ENCODE measurements at places on chromosomes 7 and 10. TPM values are rescaled to one million over a fixed set of nuclear protein-coding genes. Genes with fewer than 3 reads are reported as not detected.

ALOX5 gene
- not detected for total RNA-seq

TBX20 gene
- total RNA-seq: not detected

HKDC1 gene
- total RNA-seq: 2.1 TPM

MRLN gene
- total RNA-seq: not detected

OR2A42 gene
- total RNA-seq: not detected

GRCh38 chr10:18162021-18162627, 21.9 kb downstream of the CACNB2 start:
- no peak for DNase-seq

DNA sequence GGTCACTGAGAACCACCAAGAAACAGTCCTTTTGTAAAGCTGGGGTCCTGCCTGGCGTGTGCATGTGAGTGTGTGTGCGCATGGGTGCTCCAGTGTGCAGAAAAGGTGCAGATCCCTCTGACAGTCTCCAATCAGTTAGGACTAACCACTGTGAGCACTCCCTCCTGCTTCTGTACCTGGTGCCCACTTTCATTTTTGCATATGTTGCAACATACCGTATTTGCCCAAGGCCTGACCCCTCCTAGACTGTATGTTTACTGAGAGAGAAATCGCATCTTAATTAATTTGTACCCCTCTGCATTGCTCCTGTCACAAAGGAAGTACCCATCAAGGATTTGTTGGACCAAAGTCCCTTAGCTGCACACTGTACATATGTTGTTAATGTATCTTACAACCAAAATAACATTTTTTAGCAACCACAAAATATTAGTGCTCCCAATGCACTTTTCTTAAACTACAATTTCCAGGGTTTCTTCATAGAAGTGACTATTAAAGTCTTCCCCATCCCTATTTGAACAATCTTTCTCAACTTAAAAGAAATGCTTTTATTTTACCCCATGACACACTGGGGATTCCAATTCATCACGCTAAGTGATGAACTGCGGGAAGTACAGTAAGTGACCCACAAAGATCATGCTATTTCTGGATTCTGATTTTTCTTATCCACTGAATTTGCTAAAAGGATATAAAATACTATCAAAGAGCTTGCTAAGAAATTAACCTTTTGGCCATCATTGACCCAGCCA, 16.6 kb downstream of the PAXIP1 start:
- no peak for DNase-seq

DNA sequence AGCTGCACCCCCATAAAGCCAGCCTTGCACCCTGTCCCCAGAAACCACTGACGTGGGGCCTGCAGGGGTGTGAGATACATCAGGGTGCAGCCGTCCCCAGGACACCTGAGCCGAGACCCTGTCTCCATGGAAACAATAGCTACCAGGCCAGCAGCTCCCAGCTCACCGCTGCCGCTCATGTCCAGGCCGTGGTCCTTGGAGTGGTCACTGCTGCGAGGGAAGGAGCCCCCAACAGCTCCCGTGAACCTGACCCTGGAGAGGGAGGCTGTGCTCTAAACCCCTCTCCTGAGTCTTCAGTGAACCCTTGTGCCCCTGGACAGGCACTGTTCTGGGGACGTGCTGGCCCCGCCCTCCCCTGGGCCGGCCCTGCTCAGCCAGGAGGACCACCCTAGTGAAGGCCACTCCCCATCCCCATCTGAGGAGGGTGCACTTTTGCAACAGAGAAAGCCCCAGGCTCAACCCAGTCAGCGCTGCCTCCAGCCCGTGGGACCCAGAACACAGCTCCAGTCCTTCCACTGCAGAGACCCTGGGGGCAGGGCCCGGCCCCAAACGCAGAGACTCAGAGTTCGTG, 19.6 kb upstream of the INPP5A start:
- DNase-seq: no peak

DNA sequence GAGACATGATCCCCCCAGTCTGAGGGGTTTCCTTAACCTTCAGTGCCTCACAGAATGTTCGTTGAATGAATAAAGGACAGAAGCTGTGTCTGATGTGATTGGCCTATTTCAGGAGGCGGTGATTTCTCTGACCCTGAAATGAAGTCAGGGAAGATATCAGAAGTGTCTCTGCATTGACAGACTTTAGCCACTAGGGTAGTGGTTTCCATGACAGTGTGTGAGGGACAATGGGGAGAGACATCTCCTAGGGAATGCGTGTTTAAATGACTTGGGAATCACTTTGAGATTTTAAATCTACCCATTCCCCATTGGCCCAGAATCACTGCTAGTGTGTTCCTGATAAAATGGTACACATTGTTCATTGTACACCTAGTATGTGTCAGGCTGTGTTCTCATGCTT, 132.0 kb downstream of the CFAP58 start:
- DNase-seq: no peak

GRCh38 chr7:88681682-88682081, 77.8 kb upstream of the ZNF804B start:
- no peak for DNase-seq

- no peak for DNase-seq
Observed at GRCh38 chr10:109624939-109625338, 298.4 kb downstream of the XPNPEP1 start.

DNA sequence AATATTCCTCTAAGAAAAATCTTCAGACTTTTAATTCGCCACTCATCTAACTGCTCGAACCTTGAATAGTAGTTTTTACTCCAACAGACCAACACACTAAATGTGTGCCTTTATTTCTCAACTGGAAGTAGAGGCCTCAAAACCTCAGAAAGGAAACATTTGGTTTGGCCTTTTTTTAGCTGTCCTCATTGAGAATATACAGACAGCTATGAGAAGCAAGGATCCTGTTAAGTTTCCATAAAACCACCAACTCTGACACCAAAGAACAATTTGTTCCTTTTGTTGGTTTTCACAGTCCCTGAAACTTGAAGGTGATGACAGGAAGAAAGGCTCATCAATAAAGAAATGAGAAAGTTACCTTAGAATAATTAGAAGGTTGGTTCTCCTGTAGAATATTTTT, 199.2 kb upstream of the MEOX2 start:
- no peak for DNase-seq

DNA sequence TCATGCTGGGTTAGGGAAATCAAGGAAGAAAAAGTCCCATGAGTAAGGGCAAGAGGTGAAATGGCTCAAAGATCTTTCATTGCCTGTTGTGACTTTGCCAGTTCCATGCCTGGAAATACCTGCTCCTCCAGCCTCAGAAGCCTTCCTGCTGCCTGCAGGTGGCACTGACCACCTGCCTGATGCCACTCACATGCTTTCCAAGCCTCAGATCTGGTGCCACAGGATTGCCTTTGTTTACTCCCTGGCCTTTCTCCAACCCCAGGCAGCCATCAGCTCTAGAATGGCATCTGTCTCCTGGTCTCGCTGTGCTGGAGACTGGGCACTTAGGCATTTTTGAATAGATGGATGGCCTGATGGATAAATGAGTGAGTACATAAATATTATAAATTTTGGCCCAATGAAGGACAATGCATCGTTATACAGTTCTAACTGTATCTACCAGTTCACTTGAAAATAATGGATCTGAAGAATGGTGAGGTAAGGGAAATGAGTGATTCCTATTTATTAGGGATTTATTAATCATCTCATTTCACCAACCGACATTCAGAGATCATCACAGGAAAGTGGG, 657.2 kb downstream of the INHBA start:
- no peak for DNase-seq
